Peyer's patch (tissue), 4 donors: ENCODE measurements at places on chromosomes 5 and 9.
A peak's percentile ranks its signal among the peaks of the same experiment; 100 is the strongest.

DNA sequence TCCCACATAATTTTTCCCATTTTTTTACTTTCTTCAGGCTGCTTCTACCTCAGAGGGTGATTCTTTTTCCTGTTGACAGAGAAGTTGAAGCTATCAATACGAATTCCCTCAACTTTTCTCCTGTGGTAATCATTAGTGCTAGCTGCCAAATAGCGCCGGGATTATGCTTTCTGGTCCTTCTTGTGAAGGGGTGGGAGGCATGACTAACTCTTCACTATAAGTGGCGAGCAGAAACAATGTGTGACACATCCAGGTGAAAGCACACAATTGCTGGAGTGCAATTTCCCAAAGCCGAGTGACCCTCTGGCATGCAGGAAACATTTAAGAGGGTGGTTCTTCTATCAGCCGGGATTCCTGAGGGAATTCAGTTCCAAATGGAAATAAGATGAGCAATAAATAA, 56.0 kb downstream of the TRPC7 start:
- DNase-seq: no peak

DNA sequence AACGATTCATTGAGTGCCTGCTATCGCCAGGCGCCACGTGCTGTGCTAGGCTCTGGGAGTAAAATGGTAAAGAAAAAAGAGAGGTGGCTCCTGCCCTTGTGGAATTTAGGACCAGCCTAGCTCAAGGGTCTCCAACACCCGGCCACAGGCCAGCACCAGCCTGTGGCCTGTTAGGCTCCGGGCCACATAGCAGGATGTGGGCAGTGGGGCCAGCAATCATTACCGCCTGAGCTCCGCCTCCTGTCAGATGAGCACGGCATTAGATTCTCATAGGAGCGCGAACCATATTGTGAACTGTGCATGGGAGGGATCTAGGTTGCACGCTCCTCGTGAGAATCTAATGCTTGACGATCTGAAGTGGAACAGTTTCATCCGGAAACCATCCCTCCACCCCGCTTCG, 1.5 kb downstream of the RMRP start:
- DNase-seq: no peak

DNA sequence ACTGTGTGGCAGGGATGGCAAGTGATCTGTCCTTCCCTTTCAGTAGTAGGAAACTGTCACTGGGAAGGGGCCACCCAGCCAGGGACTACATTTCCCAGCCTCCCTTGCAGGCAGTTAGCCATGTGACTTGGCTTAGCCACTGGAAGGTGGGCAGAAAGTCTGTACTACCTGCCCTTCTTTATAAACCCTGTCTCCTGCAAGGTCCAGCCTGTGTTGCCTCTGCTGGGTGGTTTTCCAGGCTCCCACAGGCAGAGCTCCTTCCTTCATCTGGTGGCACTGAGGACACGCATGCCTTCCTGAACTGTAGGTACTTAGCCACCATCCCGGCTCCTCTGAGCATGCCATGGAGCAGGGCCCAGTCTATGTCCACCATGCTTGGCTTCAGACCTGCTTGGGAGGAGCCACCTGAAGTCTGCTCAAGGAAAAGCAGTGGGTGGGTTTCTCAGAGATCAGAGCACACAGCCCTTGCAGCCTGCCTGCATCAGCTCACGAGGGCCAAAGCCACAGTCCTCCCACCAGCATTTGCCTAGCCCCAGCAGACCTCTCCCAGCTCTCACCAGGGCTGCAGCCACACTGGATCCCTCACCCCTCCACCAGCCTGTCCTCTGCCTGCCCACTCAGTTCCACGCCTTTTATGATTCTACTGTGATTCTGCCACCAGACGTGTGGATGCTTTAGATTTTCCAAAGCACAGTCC, 16.7 kb upstream of the SLC25A51 start:
- peak; percentile 49 for DNase-seq

GRCh38 chr5:110053824-110054223, 364.1 kb downstream of the MAN2A1 start:
- DNase-seq: no peak

- no peak for DNase-seq
Observed at GRCh38 chr5:148043705-148044104, 20.1 kb upstream of the SPINK5 start.

GRCh38 chr5:159097784-159098602, 1.7 kb downstream of the EBF1 start:
- DNase-seq: peak; percentile 67

DNA sequence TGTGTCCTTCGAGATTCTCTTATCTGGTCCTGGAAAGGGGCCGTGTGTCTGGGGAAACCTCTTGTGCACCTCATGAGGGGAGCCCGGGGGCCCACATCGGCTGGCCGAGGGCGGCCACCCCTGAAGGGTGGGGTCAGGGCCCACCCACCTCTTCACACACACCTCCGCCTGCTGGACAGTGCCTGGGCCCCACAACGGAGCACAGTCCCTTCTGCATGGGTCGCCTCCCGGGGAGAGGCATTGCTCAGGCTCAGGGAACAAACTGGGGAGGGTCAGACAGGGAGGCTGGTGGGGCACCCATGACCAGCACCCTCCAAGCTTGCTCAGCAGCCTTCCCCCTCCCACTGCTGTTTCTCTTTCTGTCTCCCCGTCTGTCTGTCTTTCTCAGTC, 1.3 kb upstream of the LRRC14B start:
- DNase-seq: peak; percentile 25

- no peak for DNase-seq
Observed at GRCh38 chr5:10169359-10169758, 80.3 kb downstream of the ATPSCKMT start.

GRCh38 chr9:80679916-80680315, 1009.4 kb downstream of the TLE1 start:
- DNase-seq: no peak

DNA sequence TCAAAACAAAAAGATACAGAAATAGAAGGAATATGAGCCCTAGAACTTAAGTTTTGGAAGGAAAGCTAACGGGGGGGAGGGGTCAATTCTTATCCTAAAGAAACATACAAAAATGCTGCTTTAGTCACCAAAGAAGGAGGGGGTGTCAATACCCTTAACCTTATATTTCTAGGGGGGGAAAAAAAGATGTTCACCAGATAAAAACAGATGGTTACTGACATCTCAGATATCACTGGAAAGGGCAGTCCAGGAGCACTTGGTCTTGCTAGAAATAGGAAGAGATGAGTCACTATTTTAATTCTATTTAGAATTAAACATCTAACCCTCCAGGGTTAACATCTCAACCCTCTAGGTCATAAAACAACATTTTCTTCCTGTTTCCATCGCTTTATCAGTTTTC, 1.7 kb downstream of the DIAPH1 start:
- DNase-seq: no peak

- DNase-seq: peak; percentile 41
Observed at GRCh38 chr5:178320281-178320855, 87.8 kb upstream of the PHYKPL start.

- DNase-seq: no peak
Observed at GRCh38 chr9:91644433-91644832, 220.8 kb upstream of the NFIL3 start.

GRCh38 chr5:84872768-84873167, 488.1 kb upstream of the EDIL3 start:
- no peak for DNase-seq

GRCh38 chr5:146357126-146357525, 18.5 kb downstream of the POU4F3 start:
- DNase-seq: no peak

DNA sequence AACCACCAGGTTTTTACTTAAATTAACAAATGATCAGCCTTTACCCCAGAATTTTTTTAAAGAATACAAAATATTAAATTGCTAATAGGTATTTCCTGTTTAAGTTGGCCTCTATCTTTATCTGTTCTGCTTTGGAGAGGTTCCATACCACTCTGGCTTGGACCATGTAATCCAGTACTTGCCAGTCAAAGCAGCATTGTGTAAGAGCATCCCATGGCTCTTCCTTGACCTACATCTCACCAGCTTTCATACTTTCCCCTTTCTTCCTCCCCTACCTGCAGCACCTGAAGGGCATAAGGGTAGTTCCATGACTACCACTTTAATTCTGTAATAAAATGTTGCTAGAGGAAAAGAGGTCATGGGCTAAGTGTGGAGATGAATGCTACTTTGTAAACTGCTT, 140.8 kb upstream of the MTAP start:
- DNase-seq: no peak

DNA sequence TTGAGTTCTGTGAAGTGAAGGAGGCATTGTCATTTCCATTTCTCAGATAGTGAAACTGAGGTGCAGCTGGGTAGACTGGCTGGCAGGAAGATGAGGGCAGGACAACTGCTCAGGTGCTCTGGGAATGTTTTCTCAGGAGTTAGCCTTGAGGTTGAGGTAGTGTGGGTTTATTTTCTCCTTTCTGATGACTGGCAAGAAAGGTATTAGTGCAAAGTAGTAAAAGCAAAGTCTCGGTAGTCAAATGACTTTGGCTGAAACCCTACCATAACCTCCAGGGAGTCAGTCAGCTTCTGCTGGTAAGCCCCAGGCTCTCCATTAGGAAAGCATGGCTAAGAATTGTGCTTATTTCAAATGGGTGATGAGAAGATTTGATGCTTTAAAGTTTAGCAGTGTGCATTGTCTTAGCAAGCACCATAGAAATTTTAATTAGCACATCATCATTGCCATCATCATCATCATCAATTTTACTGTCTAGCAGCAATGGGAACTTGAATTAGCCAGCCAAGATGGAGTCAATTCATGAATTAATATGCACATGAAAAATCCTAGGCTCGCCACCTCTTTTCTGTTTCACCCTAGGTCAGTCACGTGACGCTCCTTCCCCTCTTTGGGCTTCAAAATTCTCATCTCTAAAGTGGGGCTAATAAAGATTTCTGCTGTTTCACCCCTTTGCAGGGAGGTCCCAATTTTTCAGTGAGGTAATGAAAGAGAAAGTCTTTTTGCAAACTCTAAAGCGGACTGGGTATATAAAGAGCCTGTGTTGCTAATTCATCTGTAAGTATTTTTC, 10.7 kb upstream of the PAPPA start:
- no peak for DNase-seq

- no peak for DNase-seq
Observed at GRCh38 chr5:58985311-58985710, 402.4 kb downstream of the RAB3C start.

GRCh38 chr5:169157064-169157463, 143.9 kb downstream of the SLIT3 start:
- no peak for DNase-seq

GRCh38 chr5:131968396-131968954, 23.0 kb upstream of the MEIKIN start:
- no peak for DNase-seq

DNA sequence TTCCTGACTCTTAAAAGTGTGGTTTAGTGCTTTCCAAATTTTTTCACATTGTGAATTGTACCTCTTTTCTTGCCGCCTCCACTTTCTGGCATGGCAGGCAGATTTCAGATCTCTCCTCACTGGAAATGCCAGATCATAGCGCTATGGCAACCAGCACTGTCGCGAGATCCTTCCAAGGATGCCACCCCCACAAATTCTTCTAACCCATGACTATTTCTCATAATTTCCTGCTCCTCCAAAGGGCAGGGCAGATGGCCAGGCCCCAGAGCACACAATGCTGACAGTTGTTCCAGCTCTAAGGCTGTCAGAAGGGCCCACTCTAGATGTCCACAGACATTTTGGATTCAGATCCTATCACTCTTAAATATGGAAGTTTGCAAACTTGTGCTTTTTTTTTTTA, 446.2 kb upstream of the RIOK2 start:
- no peak for DNase-seq

DNA sequence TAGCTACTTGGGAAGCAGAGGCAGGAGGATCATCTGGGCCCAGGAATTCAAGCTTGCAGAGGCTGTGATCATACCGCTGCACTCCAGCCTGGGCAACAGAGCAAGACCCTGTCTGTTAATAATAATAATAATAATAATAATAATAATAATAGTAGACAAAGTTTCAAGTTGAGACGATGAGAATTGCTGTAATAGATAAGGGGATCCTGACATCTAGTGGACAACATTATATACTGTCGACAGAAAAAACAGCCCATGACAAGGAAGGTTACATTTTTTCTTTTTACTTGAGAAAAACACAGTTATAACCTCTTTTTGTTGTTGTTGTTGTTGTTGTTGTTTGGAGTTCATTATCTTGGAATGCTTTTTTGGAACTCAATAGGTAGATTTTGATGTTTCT, 35.3 kb downstream of the NDFIP1 start:
- DNase-seq: no peak

DNA sequence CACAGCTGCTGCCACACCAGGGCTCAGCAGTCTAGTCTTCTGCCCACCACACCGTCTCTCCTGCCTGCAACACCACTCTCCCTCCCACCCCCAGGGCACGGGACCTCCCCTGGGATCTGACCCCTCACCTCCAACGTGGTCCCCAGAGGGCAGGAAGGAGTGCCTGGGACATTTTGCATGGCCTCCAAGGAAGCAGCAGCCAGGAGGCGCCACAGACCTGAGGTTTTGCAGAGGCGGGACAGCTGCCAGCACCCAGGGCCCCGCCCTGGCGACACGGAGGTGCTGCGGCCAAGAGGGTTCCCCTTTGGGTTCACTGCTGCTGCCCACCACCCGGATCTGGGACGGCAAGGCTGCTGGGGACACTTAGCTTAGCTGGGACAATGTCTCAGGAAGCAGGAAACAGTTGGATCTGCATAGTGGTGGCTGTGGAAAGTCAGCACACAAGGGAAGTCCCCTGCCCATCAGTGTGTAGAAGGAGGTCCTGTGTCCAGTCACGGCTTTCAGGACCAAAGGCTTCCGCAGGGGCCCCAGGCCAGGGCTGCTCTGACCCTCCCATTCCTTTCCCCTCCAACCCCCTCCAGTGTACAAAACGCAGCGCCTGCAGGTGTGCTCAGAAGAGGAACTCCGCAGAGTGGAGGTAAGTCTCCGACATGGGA, 13.8 kb downstream of the PROP1 start:
- DNase-seq: no peak

DNA sequence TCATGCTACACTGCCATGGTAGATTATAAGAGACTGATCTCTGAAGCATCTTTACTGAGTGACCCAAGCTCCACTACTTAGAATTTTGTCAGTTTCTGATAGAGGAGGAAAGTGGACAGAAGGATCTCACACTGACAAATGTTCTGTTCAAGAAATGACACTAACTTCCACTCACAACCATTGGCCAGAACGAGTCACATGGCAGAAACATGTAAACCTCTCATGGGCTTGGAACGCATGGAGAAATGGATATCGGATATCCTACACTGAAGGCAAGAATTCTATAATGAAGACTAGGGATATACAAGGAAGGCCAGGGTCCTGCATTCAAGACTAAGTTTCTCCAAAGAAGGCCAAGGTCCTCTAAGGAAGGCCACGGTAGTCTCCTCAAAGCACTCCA, 31.1 kb downstream of the EGFLAM start:
- DNase-seq: no peak
